ENCODE measurements at places on chromosomes 3 and 15.

DNA sequence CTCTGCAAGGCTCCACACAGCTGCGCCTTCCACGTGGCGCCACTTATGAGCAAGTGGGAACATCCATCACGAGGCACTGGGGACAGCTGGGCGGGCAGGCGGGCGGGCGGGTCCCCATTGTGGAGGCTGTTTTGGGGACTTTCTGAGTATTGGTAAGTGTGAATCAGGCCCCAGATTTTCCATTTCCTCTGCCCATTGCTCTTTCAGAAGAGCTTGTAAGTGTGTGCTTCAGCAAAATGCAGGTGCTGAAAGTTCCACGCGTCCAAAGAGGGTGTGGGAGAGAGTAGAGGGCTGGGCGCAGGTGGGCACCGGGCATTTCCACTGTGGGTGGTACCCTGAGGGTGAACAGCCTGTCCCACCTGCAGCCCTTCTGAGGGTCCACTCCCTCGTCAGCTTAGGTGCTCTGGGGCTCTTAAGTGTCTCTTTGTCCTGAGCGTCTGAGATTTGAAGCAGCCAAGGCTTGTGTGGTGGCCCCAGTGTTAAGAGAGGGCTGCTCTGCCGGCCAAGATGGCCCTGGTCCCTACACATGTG is 177.1 kb downstream of the RPLP1 start:
- no peak for DNase-seq

DNA sequence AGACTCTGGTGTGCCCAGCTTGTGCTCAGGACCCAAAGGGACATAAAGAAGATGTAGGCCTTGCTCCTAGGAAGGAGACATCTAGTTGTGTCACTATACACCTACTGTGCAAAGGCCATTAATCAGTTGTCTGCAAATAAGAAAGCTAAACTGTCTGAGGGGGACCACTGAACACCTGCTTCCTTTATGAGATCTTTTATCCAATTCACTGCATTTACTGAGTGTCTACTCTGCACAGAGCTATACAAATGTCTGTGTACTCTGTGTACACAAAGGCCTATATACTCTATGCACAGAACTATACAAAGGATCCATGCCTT is 124.8 kb downstream of the CTNNB1 start:
- no peak for DNase-seq

DNA sequence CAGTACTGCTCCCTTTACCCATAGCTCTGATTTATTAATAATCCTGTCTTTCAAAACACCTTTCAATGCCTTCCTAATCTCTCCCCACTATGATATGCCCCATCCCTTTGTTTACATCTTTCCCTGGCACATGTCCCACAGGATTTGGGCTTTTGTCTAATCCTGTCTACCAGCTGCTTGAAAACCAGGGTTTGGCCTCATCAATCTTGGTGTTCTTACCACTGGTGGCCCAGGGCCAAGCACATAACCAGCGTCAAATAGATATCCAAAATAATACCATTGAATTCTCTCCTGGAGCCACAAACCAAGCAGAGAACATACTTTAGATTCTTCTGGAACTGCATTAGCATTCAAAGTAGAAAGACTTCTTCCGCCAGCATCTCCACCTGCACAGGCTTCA is 104.8 kb upstream of the PPP2R3A start:
- no peak for DNase-seq

DNA sequence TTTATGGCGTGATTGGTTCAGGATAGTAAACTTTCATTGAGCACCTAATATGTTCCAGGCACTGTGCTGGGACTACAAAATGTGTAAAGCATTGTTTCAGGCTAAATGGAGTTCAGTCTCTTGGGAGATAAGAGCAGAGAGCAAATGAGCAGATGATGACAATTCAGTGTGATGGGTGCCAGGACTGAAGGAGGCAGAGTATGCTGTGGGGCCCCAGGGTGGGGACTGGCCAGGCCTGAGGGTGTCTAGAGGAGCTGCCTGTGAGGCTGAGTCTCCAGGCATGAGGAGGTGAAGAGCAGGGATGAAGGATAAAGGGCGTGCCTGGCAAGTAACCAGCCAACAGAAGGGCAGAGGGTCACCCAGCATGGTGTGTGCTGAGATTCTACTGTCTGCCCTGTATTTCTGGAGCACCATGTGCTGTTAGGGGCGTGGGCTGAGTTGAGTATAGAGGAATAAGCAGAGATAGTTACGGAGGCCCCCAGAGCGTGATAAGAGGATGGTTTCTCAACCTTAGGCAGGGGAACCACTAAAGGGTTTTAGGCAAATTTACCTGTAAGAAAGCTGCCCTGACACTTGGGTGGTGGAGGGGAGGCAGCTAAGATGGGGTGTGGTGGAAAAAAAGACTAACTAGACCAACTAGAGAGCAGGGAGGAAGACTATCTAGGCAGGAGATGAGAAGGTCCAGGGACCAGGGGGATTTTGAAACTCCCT is 38.5 kb downstream of the EPHB1 start:
- DNase-seq = no peak

DNA sequence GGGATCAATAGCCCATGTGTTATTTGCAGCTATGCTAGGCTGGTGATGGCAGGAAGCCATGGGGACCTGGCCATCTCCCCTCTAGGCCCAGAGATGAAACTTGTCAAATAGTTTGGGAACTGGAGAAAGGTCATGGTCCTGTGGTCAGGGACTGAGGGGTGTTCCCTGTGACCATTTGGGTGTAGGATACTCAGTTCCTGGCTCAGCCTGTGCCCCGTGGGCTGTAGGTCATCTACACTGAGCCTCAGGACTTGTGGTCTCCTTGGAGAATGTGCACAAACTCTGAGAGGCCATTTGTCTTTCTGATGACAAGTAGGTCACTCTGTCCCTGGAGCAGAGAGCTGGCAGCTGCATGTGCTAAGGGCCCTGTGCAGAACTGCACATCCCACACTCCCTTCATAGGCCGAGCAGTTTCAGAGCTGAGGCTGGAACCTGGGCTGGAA is 17.5 kb downstream of the GASK1A start:
- no peak for DNase-seq

- no peak for DNase-seq
These were observed 22.2 kb upstream of the ZMAT3 start for GRCh38 chr3:179093807-179094206.

DNA sequence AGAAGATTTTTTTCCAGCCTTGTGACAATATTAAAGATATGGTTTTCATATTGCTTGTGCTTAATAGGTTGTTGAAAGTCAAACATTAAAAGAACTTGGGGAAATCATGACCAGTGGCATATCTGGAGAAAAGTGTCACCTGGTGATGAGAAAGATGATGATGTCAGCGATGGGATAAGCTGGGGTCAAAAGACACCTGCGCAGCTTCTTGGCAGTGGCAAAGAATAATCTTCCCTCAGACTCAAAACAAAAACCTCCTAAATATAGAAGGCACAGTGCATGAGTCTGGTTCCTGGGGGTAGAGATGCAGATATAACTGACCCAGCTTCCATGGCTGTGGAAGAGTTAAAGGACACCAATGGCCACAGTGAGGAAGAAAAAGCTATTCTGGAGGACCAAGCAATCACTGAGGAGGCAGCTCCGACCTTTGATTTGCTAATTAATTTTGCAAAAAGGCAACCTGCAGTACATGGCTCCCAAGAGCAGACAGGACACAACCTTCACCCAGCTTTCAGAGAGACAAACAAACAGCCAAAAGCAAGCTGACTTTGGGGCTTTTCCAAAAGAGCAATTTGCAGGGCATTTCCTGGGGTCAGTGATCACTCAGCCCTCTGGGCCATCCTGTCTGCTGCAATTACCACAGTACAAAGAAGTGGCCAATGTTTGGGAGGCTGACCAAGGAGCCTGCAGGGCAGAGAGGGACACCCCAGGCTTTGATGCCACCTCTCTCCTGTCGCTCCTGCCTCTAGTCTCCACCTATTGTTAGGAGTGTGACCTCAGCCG is 17.6 kb upstream of the SEMA5B start:
- no peak for DNase-seq

DNA sequence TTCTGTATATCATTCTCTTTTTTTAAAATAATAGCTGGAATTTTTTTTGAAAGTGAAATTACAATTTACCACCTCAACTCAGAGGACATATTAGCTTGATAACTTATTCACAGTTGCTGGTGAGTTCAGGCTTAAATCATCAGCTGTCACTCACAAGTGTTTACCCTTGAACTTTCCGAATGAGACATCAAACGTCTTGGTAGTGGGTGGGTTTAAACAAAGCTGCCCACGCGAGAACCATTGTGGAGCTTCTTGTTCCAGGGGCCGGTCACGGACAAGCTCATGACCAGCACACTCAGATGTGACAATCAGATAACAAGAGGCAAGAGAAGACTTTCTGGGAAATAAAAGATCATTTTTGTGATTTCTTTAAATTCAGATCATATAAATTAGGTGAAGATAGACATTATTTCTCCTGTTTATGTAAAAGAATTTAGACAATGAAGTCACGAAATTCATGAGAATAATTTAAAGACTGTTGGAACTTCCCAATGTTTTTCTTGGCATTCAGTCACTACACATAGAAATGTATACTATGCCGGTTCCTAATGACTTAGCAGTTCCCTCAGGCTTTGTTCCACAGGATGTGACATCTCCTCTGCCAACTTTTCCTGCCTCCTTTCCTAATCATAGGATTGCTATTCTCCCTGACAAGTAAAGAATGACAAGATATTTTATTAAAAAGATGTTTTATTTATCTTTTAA is 29.3 kb downstream of the BTD start:
- DNase-seq = peak; percentile 80

- DNase-seq = no peak
These were observed 18.3 kb upstream of the MED12L start for GRCh38 chr3:151067158-151067557.

DNA sequence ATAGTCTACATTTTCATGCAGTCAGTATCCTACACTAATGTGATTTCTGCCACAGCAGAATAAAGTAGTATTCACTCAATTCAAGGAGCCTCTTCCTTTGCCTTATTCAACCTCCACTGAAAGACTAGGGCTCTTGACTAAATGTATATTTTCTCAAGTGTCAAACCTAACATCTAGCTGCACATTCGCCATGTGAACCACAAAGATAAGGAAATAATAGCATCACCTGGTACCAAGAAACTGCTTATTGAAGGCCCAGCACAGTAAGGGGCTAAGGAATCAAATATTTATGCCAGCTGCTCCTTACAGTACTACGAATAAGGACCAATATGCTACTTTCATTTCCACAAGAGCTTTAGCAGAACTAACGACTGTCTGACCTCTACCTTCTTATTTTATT is 1.3 kb downstream of the SRP14 start:
- no peak for DNase-seq

GRCh38 chr3:41519746-41520145 is 320.4 kb downstream of the CTNNB1 start:
- no peak for DNase-seq

GRCh38 chr3:31561891-31562290 is 29.2 kb downstream of the STT3B start:
- DNase-seq = no peak

DNA sequence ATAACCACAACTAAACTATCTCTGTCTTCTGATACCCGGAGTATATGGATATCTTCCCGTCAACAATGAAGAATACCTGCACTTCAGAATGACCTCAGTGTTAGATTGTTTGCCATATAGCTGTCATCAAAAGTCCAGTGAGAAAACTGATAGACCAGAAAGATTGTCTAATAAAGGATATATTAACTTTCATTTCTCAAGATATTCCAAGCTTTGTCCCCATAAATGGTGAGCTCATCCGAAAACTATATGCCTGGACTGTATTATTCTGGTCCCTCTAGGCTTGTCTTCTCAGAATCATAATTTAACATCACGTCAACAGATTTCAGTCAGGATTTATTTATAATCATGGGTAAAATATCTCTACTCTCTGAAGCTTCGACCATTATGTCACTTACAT is 100.5 kb downstream of the ATP8B4 start:
- no peak for DNase-seq

DNA sequence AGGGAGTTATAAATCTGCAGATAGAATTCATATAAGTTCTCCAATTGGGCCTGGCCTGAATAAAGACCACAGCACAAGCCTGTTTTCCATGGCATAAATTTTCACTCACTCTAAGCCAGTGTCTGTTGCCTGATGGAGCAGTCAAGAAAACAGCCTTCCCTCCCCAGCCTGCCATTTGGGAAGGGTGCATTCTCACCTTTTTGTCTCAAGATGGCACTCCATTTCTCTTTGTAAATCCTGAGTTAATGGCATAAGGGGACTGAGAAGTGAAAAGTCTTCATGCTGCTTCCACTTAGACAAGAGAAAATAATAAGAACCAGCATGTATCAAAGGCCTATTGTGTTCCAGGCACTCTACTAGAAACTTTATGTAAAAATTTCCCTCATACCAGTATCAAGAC is 115.6 kb upstream of the MANF start:
- no peak for DNase-seq

DNA sequence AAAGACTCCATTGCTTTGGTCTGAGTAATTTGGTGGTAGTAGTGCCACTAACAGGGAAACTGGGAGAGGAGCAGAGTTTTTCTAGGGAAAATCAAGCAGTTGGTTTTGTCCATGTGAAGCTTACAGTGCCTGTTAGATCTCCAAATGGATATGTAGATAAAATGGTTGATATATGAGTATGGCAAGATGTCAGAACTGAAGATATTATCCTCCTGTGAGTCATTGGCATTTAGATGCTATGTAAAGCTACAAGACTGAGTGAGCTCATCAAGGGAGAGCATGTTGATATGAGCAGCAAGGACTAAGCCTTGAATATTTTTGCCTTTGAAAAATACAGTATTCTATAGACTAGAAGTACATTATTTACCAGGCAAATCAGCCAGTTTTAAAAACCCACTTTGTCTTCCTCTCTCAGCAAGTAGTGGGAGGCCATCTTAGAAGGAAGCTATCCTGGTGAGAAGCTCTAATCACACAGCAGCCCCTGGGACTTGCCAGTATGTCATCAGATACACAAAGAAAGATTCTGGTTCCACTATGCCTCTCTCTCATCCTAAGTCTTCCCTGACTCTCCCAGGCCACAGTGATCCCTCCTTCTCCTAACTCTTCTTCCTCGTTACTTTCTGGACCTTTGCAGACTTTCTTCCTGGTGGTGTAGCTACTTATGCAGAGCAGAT is 77.4 kb upstream of the ANKRD28 start:
- peak; percentile 75 for DNase-seq

DNA sequence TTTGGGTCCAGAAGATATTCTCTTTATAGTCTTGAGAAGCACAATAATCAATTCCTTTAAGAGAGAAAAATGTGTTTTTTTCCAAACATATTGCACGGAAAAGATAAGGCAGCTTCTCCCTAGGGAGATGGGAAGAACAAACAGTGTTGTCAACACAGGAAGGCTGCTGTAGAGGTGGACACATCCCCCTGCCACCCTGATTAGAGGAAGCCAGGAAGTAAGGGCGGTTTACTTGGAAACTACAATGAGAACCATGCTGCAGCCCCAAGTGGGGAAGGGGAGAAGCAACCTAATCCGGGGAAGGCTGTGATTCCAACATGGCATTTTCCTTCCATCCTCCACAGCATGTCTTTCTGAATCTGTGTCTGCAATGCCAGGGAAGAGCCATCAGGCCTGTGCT is 256.9 kb upstream of the TGFBR2 start:
- no peak for DNase-seq

- DNase-seq = no peak
These were observed 59.1 kb downstream of the FMN1 start for GRCh38 chr15:33135355-33135781.

- no peak for DNase-seq
These were observed 146.9 kb downstream of the CHST2 start for GRCh38 chr3:143266511-143266910.

- DNase-seq = no peak
These were observed 218.8 kb downstream of the UBE2E2 start for GRCh38 chr3:23421811-23422516.

- DNase-seq = no peak
These were observed 21.9 kb upstream of the THSD4 start for GRCh38 chr15:71093054-71094024.

- no peak for DNase-seq
These were observed 72.7 kb upstream of the TSPAN3 start for GRCh38 chr15:77143616-77144015.

- DNase-seq = peak; percentile 95
These were observed at the start of the genes CHP1 and EXD1 for GRCh38 chr15:41230650-41231421. CHP1 (plus strand) TSS chr15:41231268; CDS start chr15:41231383, 115 bp downstream. EXD1 (minus strand) TSS chr15:41230757; CDS start chr15:41226575, 4,182 bp downstream.

All from amniotic stem cell (primary cell).